Activated naive CD4-positive, alpha-beta T cell (primary cell): ENCODE measurements at places on chromosomes 2 and 18.

GRCh38 chr2:47277187-47277586, 122.1 kb upstream of the STPG4 start:
- DNase-seq = no peak

DNA sequence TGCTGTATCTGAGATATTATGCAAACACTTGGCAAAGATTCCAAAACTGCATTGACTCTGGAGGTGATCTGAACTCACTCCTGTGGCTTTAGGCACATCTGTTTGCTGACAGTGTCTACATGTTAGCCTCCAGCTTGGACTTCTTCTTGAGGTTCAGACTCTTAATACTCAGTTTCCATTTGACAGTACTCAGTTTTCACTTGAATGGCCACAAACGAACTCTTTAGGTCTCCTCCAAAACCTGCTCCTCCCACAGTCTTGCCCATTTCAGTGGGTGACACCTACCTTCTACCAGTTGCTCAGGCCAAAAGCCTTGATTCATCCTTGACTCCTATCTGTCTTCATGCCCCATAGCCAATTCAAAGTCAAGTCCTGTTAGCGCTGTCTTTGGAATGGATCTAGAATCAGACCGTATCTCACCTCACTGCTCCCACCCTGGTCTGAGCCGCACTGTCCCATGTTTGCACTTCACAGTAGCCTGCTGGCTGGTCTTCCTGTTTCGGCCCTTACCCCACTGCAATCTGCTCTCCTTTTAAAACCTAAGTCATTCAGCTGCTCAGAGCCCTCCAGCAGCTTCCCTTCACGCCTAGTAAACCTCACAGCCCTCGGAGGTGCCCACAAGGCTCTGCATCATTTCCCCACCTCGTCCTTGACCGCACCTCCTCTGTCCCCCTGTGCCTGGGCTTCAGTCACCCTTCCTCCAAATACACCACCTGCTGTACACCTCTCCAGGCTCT, 10.5 kb downstream of the ATG16L1 start:
- DNase-seq = no peak

- no peak for DNase-seq
Measured at GRCh38 chr2:195252018-195252417, 405.0 kb upstream of the SLC39A10 start.

DNA sequence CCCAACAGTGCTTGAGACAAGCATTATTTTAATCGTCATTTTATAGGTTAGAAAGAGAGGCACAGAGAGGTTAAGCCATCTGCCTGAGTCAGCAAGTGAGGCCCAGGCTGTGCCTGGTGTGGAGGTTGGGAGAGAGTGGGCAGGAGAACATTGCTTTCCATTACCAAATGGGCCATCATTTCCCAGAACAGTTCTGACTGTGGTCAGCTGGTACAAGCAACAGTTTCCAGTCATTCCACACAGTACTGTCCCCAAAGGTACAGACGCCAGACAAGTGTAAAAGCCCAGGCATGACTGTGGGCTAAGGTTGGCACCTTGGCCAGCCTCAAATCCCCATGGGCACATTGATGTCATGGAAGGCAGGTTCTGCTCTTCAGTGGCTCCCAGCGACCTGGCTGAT, 98.2 kb upstream of the LCLAT1 start:
- no peak for DNase-seq

GRCh38 chr18:9762526-9762925, 54.4 kb downstream of the RAB31 start:
- DNase-seq = no peak

- DNase-seq = no peak
Measured at GRCh38 chr2:220509966-220510365, 882.5 kb downstream of the SLC4A3 start.

GRCh38 chr18:76179257-76179656, 315.8 kb downstream of the ZNF516 start:
- DNase-seq = no peak

DNA sequence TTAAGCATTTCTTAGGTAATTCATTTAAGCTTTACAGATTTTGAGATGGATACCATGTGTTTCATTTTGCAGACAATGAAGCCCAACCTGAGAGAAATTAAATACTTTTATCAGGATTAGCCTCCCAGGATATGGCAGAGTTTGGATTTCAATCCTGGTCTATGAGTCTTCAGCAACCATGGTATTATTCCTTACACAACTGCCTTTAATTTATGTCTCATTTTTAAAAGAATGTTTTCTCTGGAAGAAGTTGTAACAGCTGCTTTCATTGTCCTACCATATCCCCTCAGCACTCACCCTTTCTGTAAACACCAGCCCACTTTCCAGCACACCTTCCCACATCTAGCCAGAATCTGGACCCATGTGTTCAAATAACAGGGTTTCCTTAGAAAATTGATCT, 863.7 kb upstream of the VRK2 start:
- DNase-seq = no peak

GRCh38 chr2:181485638-181485946, 28.4 kb downstream of the ITGA4 start:
- no peak for DNase-seq

GRCh38 chr2:76953733-76954347, 568.3 kb downstream of the LRRTM4 start:
- DNase-seq = no peak

- DNase-seq = no peak
Measured at GRCh38 chr2:56185582-56186046, 1.8 kb downstream of the CCDC85A start.

- no peak for DNase-seq
Measured at GRCh38 chr2:30730736-30731647, 76.3 kb downstream of the CAPN13 start.

GRCh38 chr2:109378682-109379081, 235.1 kb downstream of the SEPTIN10 start:
- no peak for DNase-seq

GRCh38 chr2:109481599-109481998, 132.2 kb downstream of the SEPTIN10 start:
- DNase-seq = no peak

- no peak for DNase-seq
Measured at GRCh38 chr18:76412818-76413565, 82.0 kb downstream of the ZNF516 start.

GRCh38 chr2:58042486-58042970, 4.1 kb upstream of the VRK2 start:
- no peak for DNase-seq

- DNase-seq = no peak
Measured at GRCh38 chr2:96599941-96600340, 38.2 kb downstream of the KANSL3 start.

DNA sequence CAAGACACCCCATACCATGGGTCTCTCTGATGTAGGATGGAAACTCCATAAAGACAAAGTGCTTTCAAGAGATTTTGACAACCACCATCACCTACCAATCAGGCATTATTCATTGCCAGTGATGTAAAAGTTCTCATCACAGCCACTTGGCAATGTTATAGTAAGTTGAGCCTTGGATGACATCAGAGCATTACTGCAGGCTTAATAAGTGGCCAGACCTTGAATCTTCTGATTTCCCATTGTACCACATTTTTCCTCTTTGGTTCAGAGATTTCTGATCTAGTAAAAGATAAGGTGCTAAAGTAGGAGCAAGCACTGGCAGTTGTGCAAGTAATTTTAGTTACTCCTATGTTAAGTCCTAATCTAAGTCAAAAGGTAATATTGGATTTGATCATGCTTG, 36.5 kb downstream of the OSR1 start:
- no peak for DNase-seq

DNA sequence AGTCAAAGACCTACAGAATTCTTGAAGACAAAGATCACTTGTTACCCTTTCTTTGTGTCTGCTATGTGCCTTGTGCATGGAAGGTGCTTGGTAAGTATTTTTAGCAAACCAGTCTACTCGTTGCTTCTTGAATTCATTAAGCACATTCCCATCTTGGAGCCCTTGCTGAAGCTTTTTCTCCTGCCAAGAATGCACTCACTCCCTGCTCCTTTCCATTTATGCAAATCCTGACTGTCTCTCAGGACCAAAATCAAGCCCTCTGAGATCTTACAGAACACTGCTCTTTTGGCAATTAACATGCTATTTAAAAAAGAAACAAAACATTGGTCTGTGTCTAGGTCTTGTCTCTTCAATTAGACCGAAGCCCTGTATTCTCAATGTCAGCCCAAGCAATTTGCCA, 75.8 kb downstream of the CLHC1 start:
- DNase-seq = no peak

DNA sequence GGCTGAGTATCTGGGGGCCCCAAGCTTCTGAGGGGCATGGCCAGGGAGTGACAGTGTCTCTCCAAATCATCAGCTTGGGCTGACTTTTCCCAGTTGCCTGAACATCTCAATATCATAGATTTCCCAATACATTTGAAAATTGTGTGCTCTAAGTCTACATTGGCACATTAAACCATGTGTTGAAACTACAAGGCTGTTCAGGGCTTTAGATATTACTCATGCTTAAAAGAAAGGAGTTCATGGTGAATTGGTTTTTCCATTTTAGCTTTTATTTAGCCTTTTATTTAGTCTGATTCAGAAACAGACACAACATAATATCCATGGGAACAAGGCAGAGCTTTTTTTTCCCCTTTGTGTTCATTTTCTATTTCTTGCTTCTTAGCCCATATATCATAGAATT, 49.9 kb upstream of the GALR1 start:
- DNase-seq = no peak

DNA sequence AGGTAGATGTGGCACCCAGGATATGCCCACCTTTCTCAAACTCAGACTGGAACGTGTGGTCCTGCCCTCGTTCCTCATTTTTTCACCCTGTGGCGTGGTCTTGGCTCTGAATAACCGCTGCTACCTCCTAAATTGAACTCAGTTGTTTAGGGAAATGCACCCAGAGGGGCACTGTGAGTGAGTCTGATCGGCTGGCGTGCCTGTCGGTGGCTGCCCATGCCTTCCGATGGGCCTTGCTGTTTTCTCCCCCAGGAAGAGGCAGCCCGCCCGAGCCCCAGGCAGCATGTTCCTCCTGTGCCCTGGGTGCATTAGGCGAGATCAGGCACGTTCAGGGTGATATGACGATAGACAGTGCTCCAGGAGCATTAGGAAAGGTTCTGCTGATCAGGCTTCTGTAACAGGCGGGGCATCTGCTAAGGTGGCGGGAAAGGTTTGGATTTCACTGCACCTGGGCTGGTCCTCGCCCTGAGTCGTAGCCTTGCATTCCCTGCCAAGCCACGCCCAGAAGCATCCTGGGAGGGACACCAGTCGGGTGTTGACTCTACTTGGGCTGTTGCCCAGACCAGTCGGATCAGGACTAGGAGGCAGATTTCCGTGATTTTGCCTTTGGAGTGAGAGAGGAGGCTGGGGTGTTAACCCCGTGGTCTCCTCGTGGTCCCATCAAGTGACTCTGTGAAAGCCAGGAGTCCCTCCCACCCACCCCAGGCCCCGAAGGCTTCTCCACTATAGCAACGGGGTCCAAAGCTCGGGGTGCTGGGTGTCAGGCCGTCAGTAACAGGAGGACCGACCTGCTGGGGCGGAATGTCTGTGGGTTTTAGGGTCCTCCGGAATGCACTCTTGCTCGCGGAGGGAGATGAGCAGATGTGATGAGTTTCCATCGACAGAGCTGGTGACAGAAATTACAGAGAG, 75.1 kb downstream of the SH3BP4 start:
- DNase-seq = no peak
